HFF-Myc (cell line): ENCODE measurements at places on chromosomes 3 and 15.

- DNase-seq = no peak
These were observed 2.1 kb downstream of the TRIM69 start for GRCh38 chr15:44738340-44738984.

DNA sequence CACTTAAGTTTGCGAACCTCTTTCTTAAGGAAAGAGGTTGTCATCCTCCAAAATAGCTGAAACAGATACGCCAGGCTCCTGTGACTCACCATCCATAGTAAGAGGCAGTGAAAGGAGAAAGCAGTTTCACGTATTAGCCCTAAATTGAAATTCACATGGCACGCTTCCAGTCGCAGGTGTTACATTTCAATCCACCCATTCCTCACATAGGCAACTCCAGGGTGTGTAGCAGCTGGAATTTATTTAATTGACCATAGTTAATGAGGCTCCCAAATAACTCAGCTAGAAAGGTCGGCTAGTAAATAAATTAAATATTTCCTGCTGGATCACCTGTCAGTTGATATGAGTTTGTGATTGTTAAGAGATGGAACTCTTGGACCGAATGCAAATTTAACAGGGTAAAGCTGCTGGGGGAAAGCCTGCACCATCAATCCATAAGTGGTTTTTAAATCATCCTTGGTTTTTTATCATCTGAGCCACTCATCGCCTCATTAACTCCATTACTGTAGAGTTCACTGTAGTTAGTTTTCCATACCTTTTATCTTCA lies 19.6 kb downstream of the NSUN3 start:
- no peak for DNase-seq

DNA sequence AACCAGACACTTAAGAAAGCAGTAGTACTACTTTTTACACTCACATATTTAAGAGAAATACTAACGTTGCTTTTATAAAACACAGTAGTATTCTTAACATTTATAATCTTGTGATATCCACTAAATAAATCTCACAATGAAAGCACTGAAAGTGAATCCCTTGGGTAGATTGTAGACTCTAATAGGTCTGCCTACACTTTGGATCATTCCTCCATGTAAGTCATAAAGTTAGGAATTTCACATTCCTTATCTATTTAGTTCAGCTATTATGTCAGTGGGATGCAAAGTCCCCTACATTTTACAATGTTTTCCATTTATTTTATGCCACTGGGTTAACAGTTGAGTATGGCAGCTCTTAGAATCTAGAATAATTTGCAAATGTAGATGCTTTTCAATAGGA lies 330.7 kb downstream of the LSAMP start:
- no peak for DNase-seq

DNA sequence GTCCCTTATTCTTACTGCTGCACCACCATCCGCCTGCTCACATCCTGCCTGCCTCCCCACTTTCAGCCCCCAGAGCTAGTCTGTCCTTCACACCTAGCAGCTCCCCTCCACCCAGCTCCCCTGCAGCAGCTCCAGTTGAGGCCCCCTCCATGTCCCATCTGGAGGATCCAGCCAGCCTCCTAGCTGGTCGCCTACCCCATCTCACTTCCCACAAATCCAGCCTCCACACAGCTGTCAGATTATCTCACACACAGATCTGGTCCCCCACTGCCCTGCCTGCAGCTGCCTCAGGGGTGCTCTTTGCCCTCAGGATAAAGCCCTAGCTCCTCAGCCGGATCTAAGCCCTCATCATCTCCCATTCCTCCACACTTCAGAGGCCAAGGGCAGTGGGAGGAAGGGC lies 8.8 kb upstream of the SEMA7A start:
- DNase-seq = no peak

DNA sequence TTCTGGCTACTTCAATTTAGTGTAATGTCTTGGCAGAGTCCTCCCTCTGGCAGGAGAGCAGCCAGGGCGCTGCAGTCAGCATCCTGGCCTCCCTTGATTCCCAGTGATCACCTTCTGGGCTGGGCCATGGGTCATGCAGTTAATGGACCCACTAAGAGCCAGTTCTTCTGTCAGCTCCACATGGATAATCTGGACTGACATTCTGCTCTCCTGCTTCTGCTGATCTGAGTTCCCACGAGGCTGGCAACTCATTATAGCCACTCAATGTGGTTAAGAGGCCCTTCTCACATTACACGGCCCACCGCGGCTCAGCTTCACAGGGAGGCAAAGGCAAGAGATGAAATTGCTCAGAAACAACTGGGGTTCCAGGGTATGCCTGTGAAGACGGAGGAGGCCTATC lies 94.0 kb downstream of the WDR76 start:
- no peak for DNase-seq

DNA sequence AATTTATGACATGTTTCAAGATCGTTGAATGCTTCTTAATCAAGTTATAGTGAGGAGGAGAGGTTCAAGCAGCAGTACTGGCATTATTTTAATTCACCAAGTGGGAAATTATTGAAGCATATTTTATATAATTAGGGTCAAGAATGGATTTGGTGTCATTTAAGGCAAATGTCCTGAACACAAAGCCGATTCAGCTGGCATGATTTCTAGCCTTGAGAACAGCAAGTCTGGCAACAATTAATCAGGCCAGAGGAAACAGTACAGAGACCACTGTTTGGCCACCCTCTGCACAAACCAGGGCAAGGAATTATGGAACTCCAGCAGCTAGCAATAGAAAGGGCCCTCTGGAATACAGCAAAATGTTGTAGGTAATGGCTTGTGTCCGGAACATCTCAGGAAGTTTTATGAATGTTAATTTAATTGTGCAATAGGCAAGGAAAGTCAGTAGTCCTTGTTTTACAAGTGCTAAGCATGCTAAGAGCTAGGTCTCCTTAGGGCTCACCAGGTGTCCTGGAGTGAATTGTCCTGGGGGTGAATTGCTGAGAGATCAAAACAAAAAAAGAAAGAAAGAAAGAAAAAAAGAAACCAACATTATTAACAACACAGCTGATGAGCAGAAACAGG lies 38.7 kb upstream of the SNRK start:
- no peak for DNase-seq

GRCh38 chr15:96622714-96623113 lies 292.2 kb downstream of the NR2F2 start:
- no peak for DNase-seq
